ENCODE measurements at places on chromosomes 3 and 15.

DNA sequence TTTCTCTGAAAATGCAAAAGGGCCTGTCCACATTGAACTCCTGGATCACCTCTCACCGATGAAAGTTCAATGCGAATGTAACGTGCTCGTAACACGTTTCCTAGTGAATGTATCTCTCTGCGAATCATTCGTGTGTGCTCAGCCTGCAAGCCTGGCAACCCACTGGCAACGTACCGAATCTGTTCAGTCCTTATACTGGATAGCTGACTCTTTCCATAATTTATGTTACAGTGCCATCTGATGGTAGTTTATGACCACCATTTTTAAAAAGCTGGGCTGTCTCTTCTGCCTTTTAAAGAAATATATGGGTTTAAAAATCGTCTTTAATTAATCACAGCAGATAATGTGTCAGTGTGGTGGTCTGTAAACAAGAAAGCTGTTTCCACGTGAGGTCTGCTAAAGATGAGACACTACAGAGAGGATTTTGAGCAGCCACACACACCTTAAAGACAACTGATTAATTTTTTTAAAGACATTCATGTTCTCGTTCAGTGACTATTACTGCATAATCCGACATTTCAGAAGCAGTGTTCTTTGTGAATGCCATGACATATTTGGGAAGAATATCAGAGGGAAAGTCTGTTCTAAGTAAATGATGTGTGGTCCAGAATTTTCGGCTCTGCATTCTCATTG, 69.4 kb upstream of the FOXP1 start:
- no peak for DNase-seq

- DNase-seq = no peak
Measured at GRCh38 chr15:48373821-48374451, 42.7 kb downstream of the DUT start.

- no peak for DNase-seq
Measured at GRCh38 chr3:117630885-117631284, 921.3 kb downstream of the TUSC7 start.

DNA sequence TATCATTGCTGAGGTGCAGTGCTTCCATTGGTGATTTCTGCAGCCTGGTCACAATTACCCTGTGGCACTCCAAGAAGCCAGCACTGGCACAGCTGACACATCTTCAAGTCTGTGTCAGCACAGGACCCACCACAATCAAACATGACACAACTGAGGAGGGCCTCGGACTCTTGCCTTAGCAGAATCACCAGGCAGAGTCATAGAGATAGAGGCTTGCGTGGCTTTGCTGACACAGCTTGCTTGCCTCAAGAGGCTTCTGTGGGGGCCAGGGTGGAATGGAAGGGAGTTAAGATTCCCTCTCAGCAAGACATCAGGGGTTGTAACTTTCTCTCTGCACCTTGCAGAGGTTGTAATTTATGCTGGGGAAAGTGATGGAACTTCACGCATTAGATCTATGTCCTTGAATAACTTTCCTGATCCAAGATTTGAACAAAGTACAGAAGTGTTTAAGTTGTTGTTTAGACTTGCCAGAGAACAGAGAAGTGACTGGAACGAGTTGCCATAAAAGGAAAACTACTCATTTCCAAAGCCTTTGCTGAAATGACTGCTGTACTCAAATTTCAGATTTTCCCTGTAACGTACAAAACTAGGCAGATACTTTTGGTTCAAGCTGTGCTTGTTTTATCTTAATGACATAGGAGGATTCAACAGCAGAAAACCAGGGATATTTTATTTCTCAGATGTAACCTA, 170.7 kb downstream of the DIPK2A start:
- DNase-seq = no peak

GRCh38 chr3:150059241-150059640, 88.5 kb upstream of the PFN2 start:
- no peak for DNase-seq

DNA sequence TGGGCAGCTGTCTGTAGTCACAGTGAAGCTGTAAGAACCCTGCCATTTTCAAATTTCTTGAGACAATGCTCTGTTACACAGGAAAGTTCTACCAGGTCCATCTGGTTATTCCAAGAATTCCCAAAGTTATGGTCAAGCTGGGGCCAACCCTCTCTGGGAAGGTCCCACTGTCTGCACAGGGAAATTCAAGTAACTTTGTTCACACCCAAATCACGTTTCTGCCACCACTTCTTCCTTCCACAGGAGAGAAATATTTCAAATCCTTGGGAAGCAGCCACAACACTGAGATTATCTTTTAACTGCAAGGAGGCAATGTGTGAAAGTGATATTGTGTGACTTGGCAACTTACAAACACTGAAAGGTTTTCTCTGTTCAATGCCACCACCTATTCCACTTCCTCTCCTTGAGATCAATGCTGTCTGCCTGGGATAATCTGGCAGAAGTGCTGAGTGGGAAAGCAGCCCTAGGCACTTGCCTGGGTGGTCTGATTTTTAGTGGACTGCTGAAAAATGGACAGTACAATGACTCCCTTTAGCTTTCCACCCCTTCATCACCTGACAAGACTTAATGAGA, 5.6 kb downstream of the SCAMP2 start:
- no peak for DNase-seq

DNA sequence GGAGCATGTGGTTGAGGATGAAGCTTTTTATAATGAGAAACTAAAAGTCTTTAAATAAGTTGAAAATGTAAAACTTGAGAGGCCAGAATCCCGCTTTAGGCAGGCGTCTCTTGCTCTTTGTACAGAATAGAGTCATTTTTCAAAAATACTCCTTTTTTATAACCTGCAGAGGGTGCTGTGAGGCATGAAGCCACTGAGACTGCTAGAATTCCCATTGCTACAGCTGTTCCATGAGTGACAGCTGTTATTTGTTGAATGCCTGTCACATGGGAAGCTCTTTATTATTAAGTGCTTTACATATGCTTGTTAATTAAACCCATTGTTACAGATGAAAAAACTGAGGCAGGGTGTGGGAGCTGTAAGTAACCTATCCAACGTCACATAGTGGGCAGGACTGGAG, 18.5 kb downstream of the MINAR1 start:
- DNase-seq = no peak

DNA sequence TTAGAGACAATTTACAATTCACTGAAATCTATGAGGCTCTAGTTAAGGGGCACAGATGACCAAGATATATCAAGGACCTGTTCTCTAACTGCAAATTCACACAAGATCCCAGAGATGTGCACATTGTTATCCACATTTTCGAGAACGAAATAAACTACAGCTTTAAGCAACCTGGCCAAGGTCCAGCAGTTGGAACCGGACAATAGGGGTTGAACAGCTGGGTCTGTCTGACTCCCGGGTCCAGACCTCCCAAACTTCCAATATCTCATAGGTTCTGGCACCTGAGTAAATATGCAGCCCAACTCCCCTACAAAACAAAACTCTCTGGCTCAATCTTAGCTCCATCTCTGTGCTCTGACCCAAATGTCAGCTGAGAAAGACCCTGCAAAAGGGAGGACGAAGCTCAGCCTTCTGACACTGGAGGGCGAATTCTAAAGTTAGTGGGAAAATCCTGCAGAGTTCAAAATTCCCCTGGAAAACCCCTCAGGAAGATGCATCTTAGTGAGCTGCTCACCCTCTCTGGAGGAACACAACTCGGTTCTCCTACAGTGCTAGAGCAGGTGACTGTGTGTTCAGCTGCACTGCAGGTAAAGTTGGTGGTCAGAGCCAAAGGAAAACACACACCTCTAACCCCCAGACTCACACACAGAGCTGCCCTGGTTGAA, 14.2 kb upstream of the SPATA12 start:
- no peak for DNase-seq

- no peak for DNase-seq
Measured at GRCh38 chr3:17258823-17259436, 374.2 kb downstream of the PLCL2 start.

GRCh38 chr3:193977622-193978021, 158.3 kb upstream of the HES1 start:
- peak; percentile 2 for DNase-seq

DNA sequence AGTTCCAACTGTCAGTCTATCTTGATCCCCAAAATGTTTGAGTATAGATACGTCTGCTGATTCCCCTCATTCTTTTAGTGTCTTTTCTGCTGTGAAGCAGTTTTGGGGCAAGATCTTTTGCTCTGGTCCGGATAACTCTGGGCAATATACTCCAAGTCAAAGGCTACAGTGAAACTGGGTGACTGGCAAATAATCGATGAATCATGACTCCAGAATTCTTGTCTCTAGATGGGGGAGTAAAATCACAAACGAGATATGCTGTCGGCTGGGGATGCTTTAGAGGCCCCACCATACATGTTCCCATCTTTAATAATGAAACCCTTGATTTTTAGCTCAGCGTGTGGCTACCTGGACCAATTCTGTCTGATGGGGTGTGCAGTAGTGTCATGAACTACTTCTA, 76.5 kb downstream of the KLF13 start:
- no peak for DNase-seq

- no peak for DNase-seq
Measured at GRCh38 chr15:78069052-78069414, 8.5 kb downstream of the TBC1D2B start.

GRCh38 chr3:42709621-42710020, 7.0 kb upstream of the HHATL start:
- DNase-seq = no peak

GRCh38 chr15:88744548-88745020, 58.7 kb upstream of the ACAN start:
- DNase-seq = no peak

DNA sequence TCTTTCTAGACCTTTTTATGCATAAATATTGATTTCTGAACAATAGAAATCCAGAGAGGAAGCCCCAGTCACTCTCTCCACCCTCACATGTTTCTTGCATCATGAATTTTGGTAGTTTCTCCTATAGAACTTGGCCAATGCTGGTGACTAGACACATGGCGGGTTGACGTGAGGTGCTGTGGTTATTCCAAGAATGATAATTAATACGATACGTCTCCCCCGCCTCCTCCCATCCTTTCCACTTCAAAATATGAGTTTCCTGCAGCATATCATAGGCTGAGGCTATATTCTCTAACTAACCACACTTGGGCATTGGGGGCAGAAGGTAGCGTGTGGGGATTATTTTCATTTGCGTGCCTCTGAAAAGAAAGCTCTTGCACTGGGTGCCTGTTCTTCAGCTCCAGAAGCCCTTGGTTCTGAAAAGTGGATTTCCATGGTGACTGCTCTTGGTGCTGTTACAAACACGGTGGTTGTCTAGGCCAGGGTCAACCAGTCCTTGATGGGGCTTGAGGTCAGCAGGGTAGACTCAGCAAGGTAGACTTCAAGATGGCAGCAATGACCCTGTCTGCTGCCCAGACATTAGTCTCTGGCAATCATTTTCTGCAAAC, 5.3 kb downstream of the TNFSF10 start:
- DNase-seq = no peak

- no peak for DNase-seq
Measured at GRCh38 chr15:92724144-92724543, 68.6 kb upstream of the FAM174B start.

DNA sequence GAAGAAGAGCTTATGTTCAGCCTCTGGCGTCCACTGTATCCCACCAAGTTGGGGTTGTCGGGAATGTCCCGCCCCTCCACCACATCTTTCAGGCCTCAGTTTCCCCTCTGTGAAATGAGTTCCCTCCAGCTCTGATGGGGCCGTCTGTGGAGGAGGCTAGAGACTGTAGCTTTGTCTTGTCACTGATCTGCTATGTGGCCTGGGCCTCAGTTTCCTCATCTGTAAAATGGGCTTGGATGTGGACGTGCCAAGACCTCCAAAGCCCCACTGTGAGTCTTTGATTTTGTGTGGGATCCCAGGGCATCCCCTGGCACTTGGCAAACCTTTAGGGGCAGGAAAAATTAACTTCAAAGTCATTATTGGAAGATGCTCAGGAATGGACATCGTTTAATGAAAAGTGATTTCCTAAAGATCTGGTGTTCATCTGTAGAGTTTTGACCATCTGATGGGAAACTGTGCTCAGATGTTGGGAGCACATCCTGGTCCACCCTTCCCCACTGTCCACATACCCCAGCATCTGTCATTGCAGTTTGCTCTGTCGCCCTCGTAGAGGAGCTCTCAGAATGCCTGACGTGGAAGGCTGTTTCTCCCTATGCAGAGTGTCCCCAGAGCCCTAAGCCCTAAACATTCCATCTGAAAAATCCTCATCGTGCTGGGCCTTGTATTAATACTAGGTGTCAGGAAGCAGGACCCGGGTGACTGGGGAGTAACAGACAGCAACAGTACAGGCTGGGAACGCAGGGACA, 28.5 kb downstream of the SLC6A6 start:
- DNase-seq = no peak

DNA sequence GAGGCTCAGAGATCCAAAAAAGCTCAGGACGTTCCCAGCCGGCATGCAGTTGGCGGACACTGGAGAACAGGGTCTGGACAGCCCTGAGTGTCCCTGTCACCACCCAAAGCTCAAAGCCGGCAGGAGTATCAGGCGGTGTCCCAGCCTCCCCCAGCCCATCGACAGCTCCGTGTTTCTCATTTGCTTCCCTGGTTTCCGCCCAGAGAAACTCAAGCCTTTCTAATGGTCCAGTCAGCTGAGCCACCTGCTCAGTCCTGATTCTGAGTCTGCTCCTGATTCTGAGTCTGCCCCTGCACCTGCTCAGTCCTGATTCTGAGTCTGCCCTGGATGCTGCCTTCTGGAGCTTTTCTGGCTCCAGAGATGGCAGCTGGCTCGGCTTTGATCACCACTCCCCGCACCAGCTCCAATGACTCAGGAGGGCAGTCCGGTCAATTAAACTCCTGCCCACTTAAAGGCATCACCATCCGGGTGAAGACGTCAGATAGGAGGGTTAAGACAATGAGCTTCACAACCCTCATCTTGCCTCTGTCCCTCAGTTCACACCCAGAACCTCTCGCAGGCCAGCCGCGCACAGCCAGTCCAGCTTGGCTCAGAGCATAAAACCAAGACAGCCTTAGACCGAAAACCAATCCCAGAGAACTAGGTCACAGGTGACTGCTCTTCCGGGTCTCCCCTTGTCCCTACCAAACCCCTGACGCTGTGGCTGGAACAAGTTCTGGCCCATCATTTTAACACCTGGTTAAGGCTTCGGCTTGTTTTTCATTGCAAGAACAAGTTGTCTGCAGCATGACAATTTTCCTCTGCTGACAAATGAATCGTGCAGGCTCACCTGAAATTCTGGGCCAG, 6.8 kb downstream of the PCSK6 start:
- DNase-seq = no peak

- DNase-seq = no peak
Measured at GRCh38 chr3:152497890-152498289, 229.2 kb downstream of the MBNL1 start.

DNA sequence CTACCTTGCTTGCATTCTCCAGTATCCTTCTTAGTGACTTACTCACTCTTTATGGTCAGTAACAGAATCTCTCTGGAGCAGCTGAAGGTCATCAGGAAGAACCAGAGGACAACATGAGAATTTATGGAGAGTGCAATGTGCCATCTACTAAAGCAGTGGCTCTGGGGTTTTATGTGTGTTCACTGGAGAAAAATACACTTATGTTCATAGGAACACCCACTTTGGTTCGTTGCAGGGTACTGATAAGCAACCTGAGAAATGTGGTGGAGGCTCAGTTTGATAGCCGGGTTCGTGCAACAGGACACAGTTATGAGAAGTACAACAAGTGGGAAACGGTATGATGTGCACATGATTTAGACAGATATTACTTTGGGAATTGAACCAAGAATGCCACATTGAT, 12.8 kb downstream of the CPB1 start:
- no peak for DNase-seq

All from CD4-positive, alpha-beta T cell treated with Interferon gamma for 1 hour (primary cell).